Left ventricle myocardium inferior (tissue), 1 donor: ENCODE measurements at places on chromosomes 11 and 22. TPM values are rescaled to one million over a fixed set of nuclear protein-coding genes. Genes with fewer than 3 reads are reported as not detected.

GRCh38 chr22:49255741-49256318, 571.8 kb downstream of the BRD1 start:
- DNase-seq, result no peak

DNA sequence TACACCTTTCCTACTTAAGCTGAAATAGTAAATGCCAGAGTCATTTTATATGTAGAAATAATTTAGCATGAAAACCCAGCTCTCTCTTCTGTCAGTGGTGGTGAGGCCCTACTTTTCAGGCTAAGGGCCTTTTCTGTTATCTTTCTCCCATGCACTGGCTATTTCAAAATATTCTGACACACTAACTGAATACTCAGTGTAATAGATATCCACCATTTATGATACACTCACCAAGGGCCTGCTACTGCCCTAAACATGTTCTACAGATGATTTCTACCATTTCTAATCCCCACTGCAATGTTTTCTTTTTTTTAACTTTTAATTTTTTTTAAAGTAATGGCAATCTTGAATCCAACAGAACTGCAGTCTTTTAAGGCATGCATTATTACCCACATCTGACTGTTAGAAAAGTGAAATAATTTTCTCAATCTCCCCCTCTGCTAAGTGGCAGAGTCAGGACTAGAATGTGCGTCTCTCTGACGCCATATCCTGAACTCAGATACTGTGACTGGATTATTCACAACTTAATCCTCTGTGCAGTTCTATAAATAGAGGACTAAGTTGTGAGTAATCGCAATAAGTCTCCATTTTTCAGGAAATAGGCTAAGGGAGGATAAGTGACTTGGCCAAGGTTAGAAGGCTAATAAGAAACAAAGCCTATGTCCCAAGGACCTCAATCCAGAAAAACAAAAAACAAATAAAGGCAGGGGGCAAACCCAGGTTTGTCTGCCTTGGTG, 44.0 kb downstream of the GRAMD1B start:
- DNase-seq, result no peak

DNA sequence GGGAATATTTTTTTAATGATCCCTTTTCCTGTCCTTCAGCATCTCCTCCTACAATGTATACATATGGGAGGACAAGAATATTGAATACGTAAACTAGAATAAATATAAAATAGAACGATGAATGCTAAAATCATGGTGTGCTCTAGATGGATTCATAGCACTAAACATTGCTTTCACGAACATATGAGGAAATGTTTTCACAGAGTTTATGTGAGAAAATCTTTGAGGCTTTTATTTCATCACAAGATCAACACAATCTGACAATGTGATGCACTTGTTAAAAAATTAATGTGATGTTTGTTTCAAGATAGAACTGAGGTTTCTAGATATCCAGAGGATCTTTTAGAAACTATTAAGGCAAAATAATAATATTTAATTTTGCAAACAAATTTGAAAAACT, 3.0 kb downstream of the CARD16 start:
- no peak for DNase-seq

- DNase-seq, result no peak
Observed at GRCh38 chr11:88521399-88521798, 183.9 kb upstream of the CTSC start.

The OR6A2 gene
- total RNA-seq, result not detected

The PRR14L gene
- 14.3 TPM for total RNA-seq
